Right lung (tissue), 10 donors: ENCODE measurements at places on chromosomes 4 and X.

DNA sequence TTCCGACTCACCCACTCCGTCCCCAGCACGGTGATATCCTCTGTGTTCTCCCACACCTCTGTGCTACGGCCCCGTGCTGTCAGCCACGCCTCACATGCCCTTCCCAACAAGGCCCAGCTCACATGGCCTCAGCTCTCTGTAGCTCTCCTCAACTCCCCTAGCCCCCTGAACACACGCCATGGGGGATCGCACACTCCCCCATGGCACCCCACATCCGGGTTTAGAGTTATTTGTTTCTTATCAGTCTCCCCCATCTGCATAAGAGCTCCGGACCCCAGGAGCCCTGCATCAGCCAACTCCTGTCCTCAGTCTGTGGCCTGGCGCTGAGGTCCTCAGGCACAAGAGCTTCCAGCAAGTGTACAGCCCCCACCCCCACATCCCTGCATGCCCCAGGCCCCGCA is 7.0 kb downstream of the C4orf50 start:
- DNase-seq, result no peak

DNA sequence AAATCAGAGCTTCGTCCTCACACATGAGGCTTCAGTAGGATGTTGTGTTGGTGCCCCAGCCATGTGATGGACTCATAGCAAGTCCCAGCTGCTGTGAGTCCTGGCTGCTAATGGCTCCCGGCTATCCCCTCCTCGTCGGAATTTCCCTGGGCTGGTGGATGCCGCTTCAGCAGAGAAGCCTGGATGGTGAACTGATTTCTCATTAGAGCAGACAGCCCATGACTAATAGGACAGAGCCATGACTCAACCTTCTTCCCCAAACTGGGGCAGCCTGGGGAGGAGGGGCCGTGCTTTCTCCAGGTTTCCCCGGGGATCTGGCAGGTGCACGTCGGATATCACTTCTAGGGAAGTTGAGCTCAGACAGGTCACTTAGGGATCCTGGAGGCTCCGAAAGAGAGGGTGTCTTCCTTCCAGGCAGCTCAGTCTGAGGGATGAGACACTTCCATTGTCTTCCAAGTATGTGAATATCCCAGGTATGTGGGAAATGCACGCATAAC is 112.7 kb downstream of the ASMT start:
- DNase-seq, result no peak

GRCh38 chr4:163901319-163901718 is 406.8 kb downstream of the TMA16 start:
- no peak for DNase-seq

DNA sequence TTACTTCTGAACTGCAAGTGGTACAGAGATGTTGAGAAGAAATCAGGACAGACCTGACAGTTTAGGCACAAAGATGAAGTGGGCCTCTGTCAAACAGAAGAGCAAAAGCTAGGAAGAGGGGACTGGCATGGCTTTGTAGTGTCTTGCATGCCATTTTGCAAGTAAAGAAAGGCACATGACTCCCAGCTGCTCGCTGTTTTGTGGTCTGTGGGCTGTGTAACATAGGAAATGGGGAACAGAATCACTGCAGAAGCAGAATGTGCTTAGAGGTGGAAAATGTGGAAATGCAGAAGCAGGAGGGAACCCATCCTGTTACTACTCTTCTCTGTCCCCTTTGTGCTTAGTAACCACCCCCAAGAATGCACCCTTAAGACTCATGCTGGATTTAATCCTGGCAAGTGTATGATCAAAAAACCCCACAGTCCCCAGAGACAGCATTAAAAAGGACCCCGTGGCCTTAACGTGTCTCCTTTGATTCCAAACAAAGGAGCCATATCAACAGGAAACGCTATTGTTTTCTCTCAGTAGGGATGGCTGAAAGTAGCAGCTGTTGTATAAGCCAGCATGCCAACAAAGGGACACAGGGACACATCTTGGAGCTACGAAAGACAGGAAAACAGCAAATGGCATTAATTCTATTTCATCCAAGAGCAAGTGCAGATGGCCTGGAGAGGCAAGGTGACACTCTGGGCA is 177.6 kb upstream of the GLRA2 start:
- DNase-seq, result no peak

DNA sequence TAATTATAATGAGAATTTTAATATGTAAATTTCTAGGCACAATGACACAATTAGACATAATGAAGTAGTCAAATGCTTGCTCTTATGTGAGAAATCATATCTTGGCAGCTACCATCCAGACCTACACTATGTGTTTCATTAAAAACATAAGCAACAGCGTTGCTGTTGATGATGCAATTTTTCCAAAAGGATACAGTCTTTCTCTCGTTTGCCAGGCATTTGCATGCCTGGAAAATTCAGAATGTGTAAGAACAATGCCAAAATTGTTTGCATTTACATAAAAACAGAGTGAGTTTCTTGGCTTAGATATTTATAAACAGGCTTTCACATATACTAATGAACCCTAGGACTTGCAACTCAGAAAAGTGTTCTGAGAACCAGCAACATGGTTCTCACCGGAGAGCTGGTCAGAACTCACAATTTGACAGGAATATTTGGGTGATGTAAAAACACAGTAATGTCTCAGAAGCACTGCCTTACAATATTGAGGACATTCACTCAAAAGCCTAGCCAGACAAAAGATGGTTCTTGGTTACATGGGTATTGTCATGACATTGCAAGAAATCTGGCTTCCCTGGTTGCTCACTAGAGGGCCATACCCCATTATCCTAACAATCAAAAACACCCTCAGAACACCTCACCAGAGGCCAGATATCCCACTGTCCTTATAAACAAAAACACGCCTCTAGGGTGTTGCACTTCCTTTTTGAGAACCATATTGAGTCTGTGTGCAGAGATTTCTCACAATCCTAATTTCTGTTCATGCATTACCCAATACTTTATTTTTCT is 1029.0 kb upstream of the AGA start:
- DNase-seq, result no peak

- DNase-seq, result no peak
Measured at GRCh38 chrX:56800801-56801200, 71.8 kb downstream of the NBDY start.

GRCh38 chrX:15376956-15377355 is 7.3 kb downstream of the VEGFD start:
- DNase-seq, result no peak
